Activated T-helper 1 cell treated with anti-CD3 and anti-CD28 coated beads, Interleukin-2, amount 50 U/mL, for 16 hours (primary cell): ENCODE measurements at places on chromosomes 11 and 22.

DNA sequence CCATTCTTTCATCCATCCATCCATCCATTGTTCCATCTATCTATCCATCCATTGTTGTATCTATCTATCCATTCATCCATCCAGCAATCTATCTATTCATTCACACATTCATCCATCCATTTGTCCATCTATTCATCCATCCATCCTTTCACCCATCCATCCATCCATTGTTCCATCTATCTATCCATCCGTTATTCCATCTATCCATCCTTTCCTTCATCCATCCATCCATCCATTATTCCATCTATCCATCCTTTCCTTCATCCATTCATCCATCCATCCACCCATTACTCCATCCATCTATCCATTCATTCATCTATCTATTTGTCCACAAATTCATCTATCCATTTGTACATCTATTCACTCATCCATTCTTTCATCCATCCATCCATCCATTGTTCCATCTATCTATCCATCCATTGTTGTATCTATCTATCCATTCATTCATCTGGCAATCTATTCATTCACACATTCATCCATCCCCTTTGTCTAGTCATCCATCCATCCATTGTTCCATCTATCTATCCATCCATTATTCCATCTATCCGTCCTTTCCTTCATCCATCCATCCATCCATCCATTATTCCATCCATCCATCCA lies 65.9 kb upstream of the ANO1 start:
- no peak for DNase-seq

DNA sequence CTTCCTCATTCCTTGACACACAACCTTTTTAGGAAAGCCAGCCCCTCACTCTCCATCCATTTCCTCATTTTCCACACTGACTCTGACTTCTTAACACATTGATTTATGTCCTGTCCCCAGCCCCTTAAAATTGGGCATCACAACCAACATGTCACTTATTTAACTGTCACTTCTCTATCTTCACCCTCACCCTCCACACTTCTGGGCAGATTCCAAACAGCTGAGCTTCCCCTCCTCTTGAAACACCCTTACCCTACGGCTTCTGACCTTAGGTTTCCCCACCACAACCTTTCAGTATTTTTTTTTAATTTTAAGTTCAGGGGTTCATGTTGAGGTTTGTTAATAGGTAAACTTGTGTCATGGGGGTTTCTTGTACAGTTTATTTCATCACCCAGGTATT lies 696.3 kb downstream of the DLG2 start:
- no peak for DNase-seq

DNA sequence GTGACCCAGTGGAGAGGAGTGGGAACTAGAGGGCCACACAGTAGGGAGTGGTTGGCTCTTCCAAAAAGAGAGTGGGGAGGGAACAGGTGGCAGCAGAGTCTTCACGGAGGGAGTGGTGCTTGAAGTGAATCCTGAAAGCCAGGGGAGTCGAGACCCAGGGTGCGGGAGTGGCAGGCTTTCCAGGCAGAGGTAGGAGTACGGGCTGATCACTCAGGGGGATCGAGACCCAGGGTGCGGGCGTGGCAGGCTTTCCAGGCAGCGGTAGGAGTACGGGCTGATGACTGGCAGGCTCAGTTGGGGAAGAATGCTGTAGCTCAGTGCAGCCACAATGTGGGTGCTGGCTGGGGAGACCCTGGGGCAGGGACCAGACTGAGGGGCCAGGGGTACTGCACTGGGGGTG lies 148.2 kb downstream of the TBC1D22A start:
- DNase-seq, result no peak

DNA sequence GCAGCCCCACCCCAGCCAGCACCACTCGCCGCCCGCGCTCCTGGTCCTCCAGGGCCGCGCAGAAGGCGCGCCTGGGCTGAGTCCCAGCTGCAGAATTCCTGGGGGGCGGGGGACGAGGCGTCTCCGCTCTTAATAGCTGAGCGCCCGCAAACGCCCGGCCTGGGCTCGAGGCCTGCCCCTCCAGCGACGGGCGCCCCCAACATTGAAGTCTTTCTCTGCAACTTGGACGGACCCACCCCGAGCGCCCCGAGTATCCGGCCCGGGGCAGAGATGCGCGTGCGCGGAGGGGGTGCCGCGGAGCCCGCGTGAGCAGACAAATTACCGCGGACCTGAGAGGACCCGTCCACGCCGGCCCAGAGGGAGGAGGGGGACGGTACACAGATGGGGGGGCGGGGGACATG lies 6.7 kb upstream of the SYT7 start:
- no peak for DNase-seq

DNA sequence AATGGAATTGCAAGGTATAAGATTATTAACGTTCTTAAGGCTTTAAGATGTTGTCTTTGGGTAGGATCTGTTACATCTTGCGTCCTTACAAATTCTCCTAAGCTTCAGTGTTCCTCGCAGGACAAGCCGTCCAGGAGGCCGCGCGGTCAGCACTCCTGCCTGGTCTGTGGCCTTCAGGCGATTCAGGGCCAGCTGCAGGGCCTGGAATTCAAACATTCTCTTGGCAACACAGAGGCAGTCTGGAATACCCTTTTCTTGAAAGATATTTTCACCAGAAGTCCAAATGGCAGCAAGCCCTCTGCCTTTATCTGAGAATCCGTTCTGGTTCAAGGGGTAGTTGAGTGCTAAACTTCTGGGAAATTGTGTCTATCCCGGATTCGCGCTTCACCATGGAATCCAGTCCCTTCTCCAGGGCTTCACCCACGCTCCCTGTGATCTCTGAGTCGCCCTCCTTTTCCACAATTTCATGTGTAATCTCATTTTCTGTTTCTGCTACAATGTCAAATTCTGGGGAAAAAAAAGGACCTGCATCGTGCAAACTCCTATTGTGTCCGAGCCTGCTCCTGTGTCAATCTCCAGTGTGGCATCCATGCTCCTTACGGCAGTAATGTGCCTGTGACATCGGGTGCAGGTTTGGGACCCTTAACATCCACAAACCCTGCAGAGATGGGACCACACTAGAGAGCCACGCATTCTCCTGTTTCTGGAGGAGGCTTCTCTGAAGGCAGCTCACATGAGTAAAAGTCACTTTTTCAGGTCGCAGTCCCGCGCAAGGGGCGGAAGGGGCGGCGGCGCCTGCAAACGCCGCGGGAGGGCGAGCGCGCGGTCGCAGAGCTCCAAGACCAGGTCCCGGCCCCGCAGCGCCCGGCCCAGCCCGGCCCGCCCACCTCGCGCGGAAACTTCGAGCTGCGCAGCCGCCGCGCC lies 25.4 kb upstream of the SORL1 start:
- DNase-seq, result no peak

- no peak for DNase-seq
Measured at GRCh38 chr11:65931773-65932557, 12.7 kb downstream of the DRAP1 start.

GRCh38 chr11:1032310-1032891 lies 4.1 kb downstream of the MUC6 start:
- DNase-seq, result no peak

- no peak for DNase-seq
Measured at GRCh38 chr11:118168751-118169150, 7.7 kb downstream of the SCN2B start.

DNA sequence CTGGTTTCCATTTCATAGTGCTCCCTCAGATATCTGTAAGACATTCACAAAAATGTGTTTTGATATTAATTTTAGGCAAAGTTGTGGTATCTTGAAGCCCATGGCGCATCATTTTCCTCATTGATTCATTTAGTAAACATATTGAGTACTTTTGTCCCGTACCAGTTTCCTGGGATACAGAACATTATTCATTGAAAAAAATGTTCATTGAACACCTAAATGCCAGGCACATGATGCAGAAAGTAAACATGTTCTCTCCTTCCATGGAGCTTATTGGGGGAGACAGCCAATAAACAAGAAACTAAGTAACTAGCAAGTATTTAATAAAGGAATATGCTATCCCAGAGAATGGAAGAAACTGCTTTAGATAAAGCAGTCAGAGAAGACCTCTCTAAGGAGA lies 195.0 kb downstream of the UVRAG start:
- DNase-seq, result no peak

GRCh38 chr11:49202287-49202976 lies 6.0 kb downstream of the FOLH1 start:
- no peak for DNase-seq

DNA sequence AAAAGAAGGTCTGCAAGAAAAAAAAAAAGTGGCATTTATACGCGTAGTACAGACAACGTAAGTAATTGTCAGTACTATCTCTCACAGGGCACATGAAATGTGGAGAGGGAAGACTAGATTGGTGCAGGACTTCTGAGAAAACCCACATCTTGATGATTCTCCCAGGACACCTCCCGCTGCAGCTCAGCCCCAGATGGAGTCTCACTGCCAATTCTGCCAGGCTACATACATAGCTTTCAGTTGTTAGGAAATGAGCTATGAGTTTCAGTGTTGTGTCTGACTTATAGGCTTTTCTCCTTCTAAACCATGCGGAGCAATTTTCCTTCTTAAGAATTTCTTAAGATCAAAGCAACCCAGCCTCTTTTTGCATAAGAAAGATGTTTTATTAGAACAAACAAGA lies 9.6 kb downstream of the OR5A2 start:
- no peak for DNase-seq

DNA sequence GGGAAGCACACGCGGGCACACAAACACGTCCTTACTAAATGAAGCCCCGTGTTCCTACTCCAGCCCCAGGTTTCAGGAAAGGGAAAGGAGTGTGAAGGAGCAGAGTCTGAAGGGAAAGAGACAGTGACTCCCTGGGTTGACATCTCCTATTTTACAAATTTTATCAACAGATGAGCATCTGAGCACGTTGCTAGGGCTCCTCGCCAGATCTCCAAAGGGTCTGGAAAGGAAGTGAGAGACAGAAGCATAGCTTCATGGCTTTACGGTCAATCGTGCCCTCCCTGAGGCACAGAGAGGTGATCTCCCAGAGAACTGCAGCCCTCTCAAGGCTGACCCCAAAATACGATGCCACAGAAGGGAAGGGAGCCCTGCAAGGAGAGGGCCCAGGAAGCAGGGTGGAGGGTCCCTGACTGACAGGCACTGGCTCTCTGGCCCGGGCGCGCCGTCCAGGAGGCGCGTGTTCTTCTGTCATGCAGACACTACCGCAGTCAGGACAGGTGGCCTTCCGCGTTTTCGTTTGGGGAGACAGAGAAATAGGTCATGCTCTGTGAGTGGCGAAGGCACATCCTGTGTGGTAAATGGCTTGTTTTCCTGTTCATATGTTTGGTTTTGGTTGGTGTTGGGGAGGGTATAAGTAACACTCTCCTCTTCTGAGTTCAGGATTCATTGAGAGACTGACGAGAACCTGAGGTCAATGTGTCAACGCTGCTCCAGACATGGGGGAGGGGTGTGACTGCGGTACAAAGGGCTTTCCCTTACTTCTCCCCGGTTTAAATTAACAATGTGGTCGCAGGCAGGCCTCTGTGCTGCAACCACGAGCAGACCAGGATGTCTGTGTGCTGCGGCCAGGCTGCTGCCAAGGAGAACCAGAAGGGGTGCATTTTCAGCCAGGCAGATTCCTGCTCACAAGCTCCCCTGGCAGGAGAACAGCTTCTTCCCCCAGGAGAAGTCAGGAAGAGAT lies 813.3 kb downstream of the OPCML start:
- peak; percentile 9 for DNase-seq

GRCh38 chr11:15615398-15616096 lies 500.8 kb downstream of the INSC start:
- DNase-seq, result no peak

DNA sequence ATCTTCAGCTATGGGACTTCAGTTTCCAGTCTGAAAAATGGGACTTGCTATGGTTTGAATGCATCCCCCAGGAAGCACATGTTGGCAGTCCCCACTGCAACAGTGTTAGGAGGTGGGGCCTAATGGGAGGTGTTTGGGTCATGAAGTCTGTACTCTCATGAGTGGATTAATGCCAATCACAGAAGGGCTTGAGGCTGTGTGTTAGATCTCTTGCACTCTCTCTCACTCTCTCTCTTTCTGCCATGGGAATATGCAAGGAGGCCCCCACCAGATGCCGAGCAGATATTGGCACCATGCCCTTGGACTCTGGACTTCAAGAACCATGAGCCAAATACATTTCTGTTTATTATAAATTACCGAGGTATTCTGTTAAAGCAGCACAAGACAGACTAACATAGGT lies 7.8 kb upstream of the AP1B1 start:
- DNase-seq, result no peak

- DNase-seq, result no peak
Measured at GRCh38 chr11:116257092-116257491, 515.7 kb downstream of the BUD13 start.

DNA sequence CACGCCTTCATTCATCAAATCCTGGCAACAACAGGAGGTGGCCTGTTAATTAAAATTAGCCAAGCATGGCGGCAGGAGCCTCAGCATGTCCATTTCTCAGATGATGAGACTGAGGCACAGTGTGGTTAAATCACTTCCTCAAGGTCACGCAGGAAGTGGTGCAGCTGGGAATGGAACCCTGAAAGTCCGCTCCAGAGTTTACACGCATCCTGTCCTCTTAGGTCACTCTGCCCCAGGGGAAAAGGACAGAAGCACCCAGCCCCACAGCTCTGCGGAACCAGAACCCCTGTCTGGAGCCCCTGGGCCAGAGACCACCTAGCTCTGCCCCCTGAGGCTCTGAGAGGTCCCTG lies 19.6 kb downstream of the RPL3 start:
- DNase-seq, result no peak

GRCh38 chr11:75565221-75565814 lies 3.3 kb downstream of the SERPINH1 start:
- DNase-seq, result no peak

GRCh38 chr11:15836795-15837194 lies 519.6 kb downstream of the SOX6 start:
- no peak for DNase-seq

- DNase-seq, result no peak
Measured at GRCh38 chr22:49751966-49752597, 75.6 kb downstream of the BRD1 start.

DNA sequence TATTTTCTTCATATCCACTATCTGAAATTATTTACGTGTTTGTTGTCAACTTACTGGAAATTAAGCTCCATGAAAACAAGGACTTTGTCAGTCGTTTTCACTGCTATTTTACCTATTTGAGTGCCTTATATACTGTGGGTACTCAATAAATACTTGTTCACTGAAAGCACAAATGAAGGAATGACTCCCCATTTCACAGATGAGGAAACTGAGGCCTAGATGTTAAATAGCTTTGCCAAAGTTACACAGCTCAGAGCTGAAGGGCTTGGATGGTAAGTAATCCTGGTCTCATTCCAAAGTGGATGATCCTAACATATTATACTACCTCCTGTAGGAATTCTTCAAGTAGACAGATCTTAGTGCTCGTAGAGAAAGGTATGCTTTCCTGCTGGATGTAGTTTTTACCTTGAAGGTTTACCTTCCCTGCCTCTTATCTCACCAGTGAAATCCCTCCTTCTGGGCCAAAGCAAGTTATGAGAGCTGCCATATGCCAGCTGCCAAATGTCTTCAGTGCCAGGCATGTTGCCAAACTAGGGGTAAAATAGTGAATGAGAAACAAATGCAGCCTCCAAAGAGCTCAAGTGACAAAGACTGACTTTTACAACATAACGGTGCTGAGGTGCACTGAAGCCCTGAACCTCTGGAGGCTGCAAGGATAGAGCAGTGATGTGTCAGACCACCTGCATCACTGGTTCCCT lies 129.7 kb downstream of the TRIM44 start:
- DNase-seq, result no peak
